ENCODE measurements at places on chromosomes 7 and 10.

DNA sequence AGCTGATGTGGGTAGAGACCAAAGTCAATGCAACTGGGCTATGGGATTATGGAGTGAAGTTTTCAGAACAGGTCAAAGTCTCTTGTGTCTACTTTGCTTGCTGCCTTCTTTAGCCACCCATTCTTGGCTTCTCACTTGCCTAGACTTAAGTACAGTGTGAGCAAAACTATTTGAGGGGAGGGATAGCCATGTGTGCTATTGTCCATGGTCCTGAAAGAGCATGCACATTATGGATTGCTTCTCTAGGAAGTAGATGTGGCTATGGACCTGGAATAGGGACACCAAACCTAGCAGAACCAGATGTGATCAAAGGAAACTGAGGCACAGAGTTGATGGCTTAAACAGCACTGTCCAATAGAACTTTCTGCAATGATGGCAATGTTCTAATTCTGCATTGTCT, 81.9 kb upstream of the ZNF800 start:
- DNase-seq = no peak

DNA sequence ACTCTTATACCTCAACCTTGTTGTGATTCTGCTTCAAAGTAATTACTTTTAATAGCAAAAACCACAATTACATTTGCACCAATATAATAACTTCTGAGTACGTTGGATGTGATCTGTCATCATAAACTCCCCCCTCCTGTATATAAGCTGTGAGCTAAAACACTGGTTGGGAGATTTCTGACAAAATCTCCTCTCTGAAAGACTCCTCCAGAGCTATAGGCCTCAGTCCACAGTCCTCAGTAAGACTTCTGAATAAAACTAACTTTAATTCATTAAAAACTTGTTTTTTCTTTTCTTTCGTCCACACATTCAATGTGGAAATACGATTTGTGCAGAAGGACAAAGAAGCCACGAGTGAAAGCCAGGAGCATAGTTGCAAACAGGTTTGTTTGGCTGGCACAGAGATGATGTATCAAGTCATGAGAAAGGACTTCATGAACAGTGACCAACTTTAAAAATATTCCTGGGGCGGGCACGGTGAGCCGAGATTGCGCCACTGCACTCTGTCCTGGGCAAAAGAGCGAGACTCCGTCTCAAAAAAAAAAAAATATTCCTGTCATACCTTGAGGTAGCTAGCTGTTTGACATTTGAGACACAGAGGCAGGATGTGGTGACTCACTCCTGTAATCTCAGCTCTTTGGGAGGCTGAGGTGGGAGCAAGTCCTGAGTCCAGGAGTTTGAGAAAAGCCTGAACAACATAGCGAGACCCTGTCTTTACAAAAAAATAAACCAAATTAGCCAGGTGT, 91.1 kb upstream of the ARHGAP21 start:
- DNase-seq = no peak

DNA sequence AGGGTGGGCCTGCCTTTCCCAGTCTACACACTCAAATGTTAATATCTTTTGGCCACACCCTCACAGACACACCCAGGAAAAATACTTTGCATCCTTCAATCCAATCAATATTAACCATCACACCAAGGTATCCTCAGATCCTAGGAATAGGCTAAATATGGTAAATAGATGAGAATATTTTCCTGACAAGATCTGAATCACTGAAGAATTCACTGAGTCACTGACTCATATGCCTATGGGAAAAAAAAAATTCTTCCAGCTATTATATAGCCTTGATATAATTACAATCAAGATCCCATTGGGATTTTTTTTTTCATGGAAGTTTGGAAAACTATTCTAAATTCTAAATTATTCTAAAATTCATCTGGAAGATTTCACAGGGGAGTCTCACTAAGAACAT, 65.8 kb downstream of the INHBA start:
- no peak for DNase-seq

DNA sequence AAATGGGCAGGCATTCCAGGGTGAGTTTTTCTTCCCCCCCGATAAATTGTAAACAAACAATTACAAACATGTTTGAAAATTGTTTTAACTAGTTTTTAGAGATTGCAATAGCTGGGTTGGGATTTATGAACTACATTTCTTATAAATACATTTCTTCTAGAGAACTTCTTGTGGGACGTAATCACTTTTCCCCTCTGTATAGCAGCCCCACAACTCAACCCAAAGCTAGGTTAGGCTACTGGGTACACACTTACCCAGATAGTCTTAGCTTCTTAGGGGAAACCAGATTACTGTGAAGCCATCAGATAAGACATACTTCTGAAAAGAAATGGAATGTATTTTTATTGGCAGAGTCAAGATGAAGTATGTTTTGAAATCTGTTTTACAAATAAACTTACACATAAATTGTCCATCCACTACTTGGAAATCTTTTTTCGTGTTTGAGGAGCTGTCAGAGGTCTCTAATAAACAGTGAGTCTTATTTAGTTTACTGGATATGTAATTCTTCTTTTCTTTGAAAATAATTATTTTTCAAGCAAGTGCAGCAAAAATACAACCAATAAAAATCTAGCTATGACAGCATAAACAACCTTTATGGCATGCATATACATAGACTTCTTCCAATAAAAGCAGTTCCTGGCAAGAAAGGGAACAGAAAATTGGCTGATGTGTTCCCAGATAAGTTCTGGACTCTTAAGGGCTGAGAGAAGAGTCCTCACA, 8.0 kb upstream of the GLRX3 start:
- DNase-seq = no peak

DNA sequence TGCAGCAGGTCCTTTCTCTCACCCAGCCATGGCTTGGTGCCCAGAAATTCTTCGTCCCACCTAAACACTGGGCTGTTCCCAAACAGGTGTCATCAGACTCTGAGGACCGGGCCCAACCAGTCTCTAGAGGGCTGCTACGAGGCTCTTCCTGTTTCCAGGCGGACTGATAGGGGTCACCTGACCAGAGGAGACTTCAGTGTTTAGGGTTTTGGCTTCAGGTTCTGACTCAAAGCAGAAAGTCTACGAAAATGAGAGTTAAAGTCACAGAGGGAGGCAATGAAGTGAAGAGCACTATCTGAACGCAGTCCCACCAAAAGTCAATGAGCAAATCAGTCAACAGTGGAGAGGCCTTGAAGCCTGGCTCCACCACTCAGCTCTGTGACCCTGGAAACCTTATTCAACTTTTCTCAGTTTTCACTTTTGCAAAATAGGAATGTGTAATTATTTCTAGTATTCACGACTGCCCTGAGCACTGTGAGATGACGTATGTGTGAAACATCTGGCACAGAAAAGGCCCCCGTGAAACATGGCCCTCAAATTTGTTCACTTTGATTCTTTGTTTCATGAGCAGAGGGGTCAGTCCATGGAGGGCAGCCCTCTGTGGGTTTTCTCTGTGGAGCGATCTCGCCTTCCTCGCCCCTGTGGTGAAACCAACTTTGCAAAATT, 189.9 kb upstream of the PDE1C start:
- DNase-seq = no peak

- no peak for DNase-seq
These were observed 304.3 kb downstream of the GLRX3 start for GRCh38 chr10:130440494-130440893.

DNA sequence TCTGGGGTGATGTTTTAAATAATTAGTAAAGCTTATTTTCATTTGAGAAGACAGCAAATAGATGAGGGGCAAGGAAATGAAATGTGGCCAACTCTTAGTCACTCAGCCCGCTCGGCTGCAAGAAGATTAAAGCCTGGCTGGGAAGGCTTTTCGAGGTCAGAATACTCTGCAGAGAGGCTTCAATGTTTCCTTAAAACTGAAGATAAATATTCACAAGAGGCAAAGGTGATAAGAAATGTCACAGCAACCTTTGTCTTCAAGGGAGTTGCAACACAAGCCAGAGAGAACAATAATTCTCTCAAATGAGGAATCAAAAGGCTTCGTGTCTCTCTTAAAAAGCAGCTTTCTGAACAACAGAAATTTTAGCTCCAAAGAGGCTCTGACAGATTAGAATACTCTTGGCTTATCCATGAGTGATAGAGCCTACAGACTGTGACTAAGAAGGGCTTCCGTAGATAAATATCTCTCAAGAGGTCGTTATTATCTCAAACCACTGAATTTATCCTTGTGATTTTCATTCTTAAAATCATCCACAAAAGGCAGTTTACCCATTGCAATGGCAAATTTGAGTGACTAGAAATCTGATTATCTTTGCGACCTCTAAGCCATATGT, 92.5 kb downstream of the KLF6 start:
- no peak for DNase-seq

- no peak for DNase-seq
These were observed 186.3 kb downstream of the PTPRN2 start for GRCh38 chr7:158401295-158401694.

DNA sequence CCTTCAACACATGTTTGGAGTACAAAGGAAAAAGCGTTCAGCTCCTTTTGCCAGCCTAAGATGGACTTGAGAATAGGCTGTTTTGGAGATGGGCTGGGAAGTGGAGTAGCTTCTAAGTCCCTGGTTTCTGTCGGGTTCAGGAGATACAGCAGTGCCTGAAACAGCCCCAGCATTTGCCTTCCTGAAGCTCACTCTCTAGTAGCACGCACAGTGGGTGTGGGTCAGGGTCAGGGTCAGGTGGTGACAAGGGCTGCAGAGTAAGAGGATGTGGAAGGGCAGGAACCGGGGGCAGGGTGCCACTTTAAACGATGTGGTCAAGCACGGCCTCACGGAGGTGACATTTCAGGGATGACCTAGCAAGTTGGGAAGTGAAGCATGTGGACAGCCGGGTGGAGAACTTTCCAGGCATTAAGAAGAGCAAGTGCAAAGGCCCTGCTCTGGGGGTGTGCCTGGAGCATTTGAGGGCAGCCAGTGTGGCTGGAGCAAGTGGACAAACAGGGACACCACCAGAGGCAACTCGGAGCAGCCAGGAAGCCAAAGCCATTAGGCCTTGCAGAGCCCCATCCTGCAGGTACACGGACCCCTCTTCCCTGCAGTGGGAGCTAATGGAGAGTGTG, 382.2 kb upstream of the ZMIZ1 start:
- no peak for DNase-seq

DNA sequence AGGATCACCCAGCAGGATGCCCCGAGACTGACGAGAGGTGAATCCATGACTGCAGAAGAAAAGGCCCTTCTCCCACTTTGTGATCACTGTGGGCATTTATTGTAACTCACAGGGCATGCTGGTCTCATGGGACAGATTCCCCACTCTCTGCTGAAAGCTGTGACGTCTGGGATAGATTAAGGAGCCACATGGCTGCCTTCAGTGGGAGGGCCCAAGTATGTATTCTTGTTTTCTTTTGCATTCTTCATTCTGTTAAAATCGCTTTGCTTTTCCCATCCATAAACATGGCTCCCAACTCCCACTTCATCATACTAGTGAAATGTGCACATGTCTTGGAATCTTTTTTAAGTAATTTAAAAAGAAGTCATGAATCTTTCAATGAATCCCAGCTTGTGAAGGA, 67.2 kb downstream of the FAM107B start:
- DNase-seq = no peak

DNA sequence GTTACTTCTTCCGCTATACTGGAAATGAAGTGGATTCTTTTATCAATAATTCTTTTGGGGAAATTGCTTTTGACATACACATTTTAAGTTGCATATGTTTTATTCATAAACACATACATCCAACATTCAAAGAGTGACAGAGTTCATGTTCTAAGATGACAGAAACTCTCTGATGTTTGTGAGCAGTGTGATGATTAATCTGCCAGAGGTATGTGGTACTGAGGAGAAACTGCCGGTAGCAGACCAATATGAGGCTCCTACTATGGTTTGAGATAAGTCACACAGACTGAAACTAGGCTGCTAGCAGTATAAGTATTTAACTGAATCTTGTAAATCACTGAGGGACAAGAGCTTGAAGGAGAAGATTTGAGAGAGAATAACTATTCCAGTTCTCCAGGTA, 524.1 kb upstream of the SEMA3D start:
- no peak for DNase-seq

- no peak for DNase-seq
These were observed 196.0 kb upstream of the FZD1 start for GRCh38 chr7:91068136-91068795.

GRCh38 chr10:131004276-131004675, 307.2 kb downstream of the TCERG1L start:
- DNase-seq = no peak

DNA sequence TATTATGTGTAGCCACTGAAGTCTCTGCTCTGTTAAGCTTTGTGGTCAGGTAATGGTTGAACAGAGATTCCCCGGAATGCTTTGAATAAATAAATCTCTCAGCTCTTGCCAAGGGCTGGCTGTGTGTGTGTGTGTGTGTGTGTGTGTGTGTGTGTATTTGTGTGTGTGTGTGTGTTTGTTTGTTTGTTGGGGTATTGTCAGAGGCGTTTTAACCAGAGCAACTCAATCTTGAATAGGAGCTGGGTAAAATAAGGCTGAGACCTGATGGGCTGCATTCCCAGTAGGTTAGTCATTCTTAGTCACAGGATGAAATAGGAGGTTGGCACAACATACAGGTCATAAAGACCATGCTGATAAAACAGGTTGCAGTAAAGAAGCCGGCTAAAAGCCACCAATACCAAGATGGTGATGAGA, 256.2 kb upstream of the CACNA2D1 start:
- DNase-seq = no peak

GRCh38 chr10:727162-727790, 37.8 kb upstream of the DIP2C start:
- no peak for DNase-seq

DNA sequence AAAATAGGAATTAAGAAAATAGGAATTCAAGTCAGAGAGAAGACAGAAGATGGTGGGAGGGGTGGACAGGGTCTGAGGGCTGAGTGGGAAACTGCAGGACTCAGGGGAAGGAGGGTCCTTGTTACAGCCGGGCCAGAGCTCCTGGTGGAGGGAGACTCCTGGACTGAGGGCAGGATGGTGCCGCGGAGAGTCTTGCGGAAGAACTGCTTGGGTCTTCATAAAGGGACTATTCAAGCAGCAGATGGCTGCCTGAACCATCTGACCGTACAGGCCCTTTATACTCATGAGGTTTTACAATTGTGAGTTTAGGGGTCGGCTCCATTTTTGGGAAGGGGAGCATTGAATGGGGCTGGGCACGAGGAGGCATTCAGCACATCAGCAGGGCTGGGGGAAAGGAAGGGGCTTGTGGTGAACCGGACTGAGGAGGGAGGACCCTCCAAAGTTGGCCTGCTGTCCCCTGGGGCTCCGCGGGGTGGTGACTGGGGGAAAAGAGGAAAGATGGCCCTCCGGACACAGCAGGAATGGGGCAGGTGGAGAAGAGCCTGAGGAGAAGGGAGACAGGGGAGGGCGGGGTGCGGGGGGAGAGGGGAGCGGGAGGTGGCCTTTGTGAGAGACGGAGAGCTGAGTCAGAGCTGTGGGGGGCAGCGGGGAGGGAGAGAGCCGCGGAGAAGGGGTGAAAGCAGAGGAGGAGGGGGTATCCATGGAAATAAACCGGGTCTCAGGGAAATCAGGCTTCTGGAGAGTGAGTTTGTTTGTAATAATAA, 1.5 kb downstream of the FAM131B start:
- no peak for DNase-seq

DNA sequence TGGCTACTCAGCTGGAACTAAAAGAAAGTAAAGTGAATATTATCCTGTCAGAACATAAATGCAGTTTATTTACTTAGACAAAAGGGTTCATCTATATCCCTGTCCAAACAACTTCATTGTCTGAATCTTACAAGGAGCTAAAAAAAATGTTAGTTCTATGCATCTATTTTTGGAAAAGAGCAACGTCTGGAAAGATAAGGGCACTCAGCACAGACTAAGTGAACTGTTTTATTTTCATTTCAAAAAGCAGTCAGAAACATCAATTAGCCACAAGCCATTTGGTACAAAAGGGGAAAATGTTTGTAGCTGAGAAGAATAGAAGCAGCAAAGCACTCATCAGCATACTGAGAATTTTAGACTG, 245.5 kb downstream of the FOXP2 start:
- DNase-seq = no peak

GRCh38 chr7:25256333-25256819, 28.1 kb upstream of the NPVF start:
- no peak for DNase-seq
